ENCODE measurements at places on chromosomes 5 and 9.
A peak's percentile ranks its signal among the peaks of the same experiment; 100 is the strongest.

- no peak for DNase-seq
These were observed 115.5 kb downstream of the SLC12A2 start for GRCh38 chr5:128199104-128199503.

DNA sequence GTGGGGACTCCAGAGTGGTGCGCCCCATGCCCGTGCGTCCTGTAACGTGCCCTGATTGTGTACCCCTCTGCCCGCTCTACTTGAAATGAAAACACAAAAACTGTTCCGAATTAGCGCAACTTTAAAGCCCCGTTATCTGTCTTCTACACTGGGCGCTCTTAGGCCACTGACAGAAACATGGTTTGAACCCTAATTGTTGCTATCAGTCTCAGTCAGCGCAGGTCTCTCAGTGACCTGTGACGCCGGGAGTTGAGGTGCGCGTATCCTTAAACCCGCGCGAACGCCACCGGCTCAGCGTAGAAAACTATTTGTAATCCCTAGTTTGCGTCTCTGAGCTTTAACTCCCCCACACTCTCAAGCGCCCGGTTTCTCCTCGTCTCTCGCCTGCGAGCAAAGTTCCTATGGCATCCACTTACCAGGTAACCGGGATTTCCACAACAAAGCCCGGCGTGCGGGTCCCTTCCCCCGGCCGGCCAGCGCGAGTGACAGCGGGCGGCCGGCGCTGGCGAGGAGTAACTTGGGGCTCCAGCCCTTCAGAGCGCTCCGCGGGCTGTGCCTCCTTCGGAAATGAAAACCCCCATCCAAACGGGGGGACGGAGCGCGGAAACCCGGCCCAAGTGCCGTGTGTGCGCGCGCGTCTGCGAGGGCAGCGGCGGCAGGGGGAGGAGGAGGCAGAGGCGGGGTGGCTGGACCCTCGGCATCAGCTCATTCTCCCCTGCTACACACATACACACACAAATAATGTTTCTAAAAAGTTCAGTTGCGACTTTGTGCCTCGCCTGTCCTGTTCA is 668 bp downstream of the GLIS3 start:
- DNase-seq, result peak; percentile 75

DNA sequence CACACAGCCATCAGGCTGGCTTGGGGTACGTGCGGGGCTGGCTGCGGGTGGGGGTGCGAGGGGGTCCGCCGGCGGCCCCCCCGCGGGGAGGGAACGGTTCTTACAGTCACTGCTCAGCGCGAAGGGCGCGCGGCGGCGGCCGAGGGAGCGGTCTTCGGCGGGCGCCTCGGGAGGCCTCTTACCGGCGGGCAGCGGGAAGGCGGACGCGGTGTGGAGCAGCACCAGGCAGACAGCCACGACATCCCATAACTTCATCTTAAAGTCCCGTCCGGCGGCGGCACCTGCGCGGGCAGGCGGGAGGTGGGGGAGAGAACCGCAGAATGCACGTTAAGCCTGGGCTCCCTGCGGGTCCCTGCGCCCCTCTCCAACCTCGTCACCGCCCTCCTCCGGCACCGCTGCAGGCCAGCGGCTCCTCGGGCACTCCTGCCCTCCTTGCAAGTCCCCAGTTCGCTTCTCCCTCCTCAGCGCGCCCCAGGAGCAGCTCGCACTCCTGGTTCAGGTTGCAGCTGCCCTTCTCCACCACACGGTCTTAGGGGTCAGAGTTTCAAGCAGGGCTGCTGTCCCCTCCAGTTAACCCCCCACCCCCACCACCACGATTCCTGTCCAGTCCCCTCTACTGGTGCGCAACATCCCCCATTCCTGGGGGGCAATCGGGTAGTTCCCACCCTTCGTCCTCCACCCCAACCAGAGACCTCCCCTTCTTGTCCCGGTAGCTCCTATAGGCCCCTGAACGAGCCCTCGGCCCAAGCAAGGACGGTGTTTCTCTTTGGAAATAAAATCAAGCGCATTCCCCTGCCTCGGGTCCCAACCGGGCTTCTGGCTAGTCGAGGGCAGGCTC is 5.1 kb downstream of the GDNF start:
- DNase-seq, result no peak

DNA sequence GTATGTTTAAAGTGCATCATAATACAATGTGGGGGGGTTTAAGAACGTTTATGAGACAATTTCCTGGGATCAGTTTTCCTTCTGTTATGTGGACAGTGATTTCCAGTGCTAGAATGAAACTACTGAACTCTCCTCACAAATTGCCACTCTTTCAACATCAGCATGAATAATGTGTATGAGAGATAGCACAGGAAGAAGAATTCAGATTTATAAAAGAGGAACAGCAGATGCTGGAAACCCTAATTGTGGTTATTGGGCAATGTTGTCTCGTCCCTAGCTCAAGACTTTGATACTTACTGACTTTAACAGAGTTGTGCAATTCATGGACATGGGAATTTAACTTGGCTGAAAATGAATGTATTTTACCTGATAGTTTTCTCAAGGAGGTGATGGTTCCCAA is 410.8 kb upstream of the MEF2C start:
- no peak for DNase-seq

- no peak for DNase-seq
These were observed 49.0 kb upstream of the RIC1 start for GRCh38 chr9:5579881-5580280.

GRCh38 chr9:106861640-106862109 is 1.3 kb upstream of the ZNF462 start:
- no peak for DNase-seq

- DNase-seq, result no peak
These were observed 2344.7 kb upstream of the ACO1 start for GRCh38 chr9:30039712-30040111.

Data from activated CD8-positive, alpha-beta memory T cell treated with anti-CD3 and anti-CD28 coated beads for 24 hours (primary cell).